ENCODE measurements at places on chromosomes 13 and 19. TPM values are rescaled to one million over a fixed set of nuclear protein-coding genes. Genes with fewer than 3 reads are reported as not detected.

Gene KLK12
- total RNA-seq, result not detected

Gene CAPN12
- not detected for total RNA-seq

Gene POU2F2
- 0.02 TPM for total RNA-seq

Gene NKPD1
- not detected for total RNA-seq

Gene ZSWIM9
- total RNA-seq, result 0.84 TPM

Gene KLHL1
- total RNA-seq, result not detected

Gene PEG3
- total RNA-seq, result 0.90 TPM

Gene ZNF865
- total RNA-seq, result 1.0 TPM

Gene GPR18
- not detected for total RNA-seq

Gene FGF22
- total RNA-seq, result not detected

Gene TBXA2R
- total RNA-seq, result 1.6 TPM

Gene CPT1C
- 1.6 TPM for total RNA-seq

Gene TEAD2
- 54.3 TPM for total RNA-seq

Gene HCST
- total RNA-seq, result not detected

Gene ZNF134
- total RNA-seq, result 26.1 TPM

Gene SYCN
- not detected for total RNA-seq

Gene ZFP14
- 1.5 TPM for total RNA-seq

Gene NOVA2
- 0.37 TPM for total RNA-seq

Gene HCN2
- 4.5 TPM for total RNA-seq

Gene ZNF829
- total RNA-seq, result 0.91 TPM

Gene CALR3
- 0.47 TPM for total RNA-seq

Gene CGB1
- total RNA-seq, result 11.4 TPM

Gene IGFL4
- not detected for total RNA-seq

Gene MYBPC2
- total RNA-seq, result not detected

Gene SLC25A41
- total RNA-seq, result not detected

Gene SLC25A15
- 16.5 TPM for total RNA-seq

Gene HIF3A
- not detected for total RNA-seq

Gene SCGB2B2
- total RNA-seq, result not detected

Gene MBD3
- 64.9 TPM for total RNA-seq

Data from H4 (cell line).